Activated CD8-positive, alpha-beta memory T cell treated with anti-CD3 and anti-CD28 coated beads for 1 hour (primary cell): ENCODE measurements at places on chromosomes 1 and 21.

DNA sequence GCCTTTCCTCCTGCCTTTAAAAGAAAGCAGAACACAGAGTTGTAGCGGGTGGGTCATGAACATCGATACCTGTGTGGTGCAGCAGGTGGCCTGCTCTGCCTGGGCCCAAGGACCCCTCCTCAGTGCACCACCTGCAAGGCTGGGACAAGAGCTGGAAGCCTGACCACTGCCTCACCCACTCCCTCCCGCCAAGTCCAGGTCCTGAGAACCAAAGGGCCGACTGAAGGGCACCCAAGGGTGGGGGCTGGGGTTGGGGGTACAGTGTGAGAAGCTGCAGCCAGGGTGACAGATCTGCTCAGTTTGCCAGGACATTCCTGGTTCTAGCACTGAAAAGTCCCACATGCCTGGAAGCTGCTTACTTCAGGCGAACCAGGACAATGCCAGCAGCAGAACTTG lies 36.1 kb downstream of the NTPCR start:
- DNase-seq = no peak

DNA sequence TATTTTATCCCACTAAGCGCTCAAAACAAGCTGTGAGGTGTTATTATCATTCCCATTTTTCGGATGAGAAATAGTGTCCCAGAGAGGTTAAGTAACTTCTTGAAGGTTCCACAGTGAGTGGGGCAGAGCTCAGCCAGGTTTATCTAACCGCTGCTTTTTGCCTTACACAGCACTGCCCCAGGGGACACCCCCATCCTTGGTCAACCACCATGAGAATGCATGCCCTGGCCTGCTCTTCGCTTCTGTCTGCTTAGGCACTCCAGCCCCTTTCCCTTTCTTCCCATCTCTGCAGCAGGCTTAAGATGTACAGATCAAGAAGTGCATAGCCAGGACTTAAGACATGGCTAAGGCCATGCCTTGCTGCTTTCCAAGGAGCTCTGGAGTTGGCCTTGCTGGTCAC lies 159.0 kb upstream of the CD34 start:
- DNase-seq = no peak

DNA sequence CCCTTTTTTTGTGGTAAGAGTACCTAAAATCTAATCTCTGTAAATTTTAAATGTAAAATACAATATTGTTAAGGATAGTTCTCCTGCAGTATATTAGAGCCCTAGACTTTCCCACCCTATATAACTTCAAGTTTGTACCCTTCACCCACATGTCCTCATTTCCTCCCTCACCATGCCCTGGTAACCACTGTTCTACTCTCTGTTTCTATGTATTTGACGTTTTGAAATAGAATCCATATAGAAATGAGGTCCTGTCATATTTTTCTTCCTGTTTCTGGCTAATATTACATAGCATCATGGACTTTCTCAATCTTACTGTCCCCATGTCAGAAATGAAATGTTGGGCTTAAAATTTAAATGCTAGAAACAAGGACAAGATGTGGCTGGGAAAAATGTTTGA lies 24.8 kb downstream of the GBP7 start:
- no peak for DNase-seq

- DNase-seq = no peak
Observed at GRCh38 chr21:37748351-37748750, 167.9 kb downstream of the KCNJ6 start.

GRCh38 chr1:230715510-230715909 lies 1.6 kb upstream of the AGT start:
- DNase-seq = no peak

- DNase-seq = no peak
Observed at GRCh38 chr1:104380003-104380402, 630.3 kb downstream of the AMY1C start.

GRCh38 chr1:99606306-99606705 lies 39.6 kb upstream of the PALMD start:
- DNase-seq = no peak

GRCh38 chr1:27762033-27762432 lies 11.0 kb upstream of the STX12 start:
- DNase-seq = no peak

DNA sequence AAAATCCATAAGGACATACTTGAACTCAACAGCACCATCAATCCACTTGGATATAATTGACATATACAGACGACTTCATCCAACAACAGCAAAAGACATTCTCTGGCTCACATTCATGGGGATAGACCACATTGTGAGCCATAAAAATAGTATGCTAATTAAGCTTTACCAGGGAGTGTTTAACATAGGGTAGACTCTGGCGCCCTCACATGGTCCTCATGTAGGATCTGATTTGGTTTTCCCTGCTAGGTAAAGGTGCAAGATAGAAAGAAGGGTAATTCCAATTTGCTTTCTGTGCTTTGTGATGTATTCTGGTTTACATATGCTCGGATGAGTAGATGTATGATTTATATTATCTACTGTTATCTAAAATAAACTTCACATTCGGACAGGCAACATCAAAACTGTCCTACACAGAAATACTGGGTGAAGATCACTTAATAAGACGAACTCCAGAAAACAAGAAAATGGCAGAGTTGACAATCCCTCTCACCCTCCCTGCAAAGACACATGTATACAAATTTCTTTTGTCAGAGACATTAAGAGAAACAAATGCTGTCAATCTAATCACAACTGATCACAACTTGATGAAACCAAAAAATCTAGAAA lies 27.7 kb downstream of the CR1L start:
- DNase-seq = no peak

- DNase-seq = no peak
Observed at GRCh38 chr1:234735916-234736315, 125.9 kb upstream of the IRF2BP2 start.
